ENCODE measurements at places on chromosomes 5 and 9. TPM values are rescaled to one million over a fixed set of nuclear protein-coding genes. Genes with fewer than 3 reads are reported as not detected.

The NEURL1B gene
- total RNA-seq = 15.2 TPM

The LHX3 gene
- total RNA-seq = not detected

The HTR1A gene
- total RNA-seq = not detected

The INSL6 gene
- total RNA-seq = not detected

The EIF4EBP3 gene
- total RNA-seq = 1.3 TPM

The C9orf153 gene
- total RNA-seq = not detected

The MAMDC2 gene
- total RNA-seq = 16.0 TPM

The NUTM2G gene
- total RNA-seq = not detected

The TNFAIP8 gene
- total RNA-seq = 15.3 TPM

The TOR1B gene
- 26.5 TPM for total RNA-seq

The CXCL14 gene
- total RNA-seq = not detected

The OGN gene
- total RNA-seq = not detected

The TOR4A gene
- total RNA-seq = 81.4 TPM

The ACSL6 gene
- total RNA-seq = not detected

The OBP2B gene
- not detected for total RNA-seq

The PCA3 gene
- not detected for total RNA-seq

The FBP2 gene
- total RNA-seq = not detected

The ELAVL2 gene
- total RNA-seq = 1.3 TPM

The ADAMTSL2 gene
- 0.05 TPM for total RNA-seq

The SHC3 gene
- total RNA-seq = 7.3 TPM

The SHISAL2B gene
- not detected for total RNA-seq

The APBA1 gene
- 15.2 TPM for total RNA-seq

The PPP3R2 gene
- total RNA-seq = not detected

The PCDHGB5 gene
- 27.2 TPM for total RNA-seq

The CD14 gene
- total RNA-seq = not detected

The CDK7 gene
- total RNA-seq = 39.1 TPM

The DAP gene
- 106 TPM for total RNA-seq

The ZNF883 gene
- 4.1 TPM for total RNA-seq

The RNF183 gene
- total RNA-seq = not detected

The ZFP2 gene
- total RNA-seq = 0.39 TPM

The ANKRD31 gene
- not detected for total RNA-seq

The SLC4A9 gene
- total RNA-seq = 0.06 TPM

The IFNA13 gene
- not detected for total RNA-seq

The OLFML2A gene
- 4.0 TPM for total RNA-seq

The GARNL3 gene
- total RNA-seq = 2.9 TPM

The FAM170A gene
- total RNA-seq = not detected

The RFESD gene
- 0.29 TPM for total RNA-seq

The C5 gene
- 1.7 TPM for total RNA-seq

The ANXA2R gene
- 11.2 TPM for total RNA-seq

The CLTA gene
- 389 TPM for total RNA-seq

The MEIKIN gene
- not detected for total RNA-seq

The BARHL1 gene
- total RNA-seq = not detected

The PCDHGA2 gene
- 2.6 TPM for total RNA-seq

The PCDHGA8 gene
- 2.3 TPM for total RNA-seq

The PPIP5K2 gene
- 34.7 TPM for total RNA-seq

The SLC36A2 gene
- total RNA-seq = not detected

The EQTN gene
- not detected for total RNA-seq

The CCDC152 gene
- total RNA-seq = 0.23 TPM

The ENHO gene
- total RNA-seq = not detected

The CHSY3 gene
- 2.4 TPM for total RNA-seq

The C9orf43 gene
- total RNA-seq = 0.48 TPM

The OXCT1 gene
- 9.0 TPM for total RNA-seq

The SARDH gene
- 3.4 TPM for total RNA-seq

The ARL10 gene
- 8.0 TPM for total RNA-seq

The LURAP1L gene
- total RNA-seq = 10.8 TPM
